ENCODE measurements at places on chromosomes 11 and 22.

DNA sequence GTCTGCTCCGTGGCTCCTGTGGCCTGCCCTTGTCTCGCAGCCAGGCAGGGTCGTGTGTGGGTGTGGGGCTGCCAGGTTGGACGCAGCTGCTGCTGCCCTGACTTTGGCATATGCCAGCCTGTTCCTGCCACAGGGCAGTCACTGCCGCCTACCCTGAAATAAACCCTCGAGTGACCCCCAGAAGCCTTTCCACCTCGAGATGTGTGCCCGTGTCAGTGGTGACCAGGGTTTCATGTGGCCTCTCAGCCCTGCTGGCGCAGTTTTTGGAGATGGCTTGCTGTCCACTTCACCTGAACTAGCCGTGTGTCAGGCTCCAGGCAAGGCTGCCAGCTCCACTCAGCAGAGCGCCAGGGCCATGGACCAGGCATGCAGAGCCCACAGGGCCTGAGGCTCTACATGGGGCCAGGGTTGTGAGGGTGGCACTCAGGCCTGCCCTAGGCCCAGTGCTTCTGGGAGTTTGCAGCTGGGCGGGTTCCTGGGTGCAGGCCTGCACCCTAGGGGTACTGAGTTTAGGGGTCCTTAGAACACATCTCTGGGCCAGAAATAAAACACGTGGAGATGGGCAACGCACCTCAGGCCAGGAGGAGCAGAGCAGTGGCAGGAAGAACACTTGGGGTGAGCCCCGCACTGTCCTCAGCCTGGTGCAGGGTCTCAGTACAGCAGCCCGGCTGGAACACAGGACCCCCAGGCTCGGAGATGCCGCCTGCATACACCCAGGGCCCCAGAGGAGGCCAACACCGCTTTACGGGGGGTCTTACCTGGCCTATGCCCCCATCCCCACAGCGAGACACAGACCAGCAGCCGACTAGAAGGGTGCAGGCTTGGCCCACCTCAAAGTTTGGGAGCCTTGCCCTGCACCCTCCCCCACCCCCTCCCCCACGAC, 8.8 kb upstream of the PANX2 start:
- DNase-seq = no peak

- DNase-seq = no peak
These were observed 28.9 kb downstream of the ZNF214 start for GRCh38 chr11:6991227-6991626.

DNA sequence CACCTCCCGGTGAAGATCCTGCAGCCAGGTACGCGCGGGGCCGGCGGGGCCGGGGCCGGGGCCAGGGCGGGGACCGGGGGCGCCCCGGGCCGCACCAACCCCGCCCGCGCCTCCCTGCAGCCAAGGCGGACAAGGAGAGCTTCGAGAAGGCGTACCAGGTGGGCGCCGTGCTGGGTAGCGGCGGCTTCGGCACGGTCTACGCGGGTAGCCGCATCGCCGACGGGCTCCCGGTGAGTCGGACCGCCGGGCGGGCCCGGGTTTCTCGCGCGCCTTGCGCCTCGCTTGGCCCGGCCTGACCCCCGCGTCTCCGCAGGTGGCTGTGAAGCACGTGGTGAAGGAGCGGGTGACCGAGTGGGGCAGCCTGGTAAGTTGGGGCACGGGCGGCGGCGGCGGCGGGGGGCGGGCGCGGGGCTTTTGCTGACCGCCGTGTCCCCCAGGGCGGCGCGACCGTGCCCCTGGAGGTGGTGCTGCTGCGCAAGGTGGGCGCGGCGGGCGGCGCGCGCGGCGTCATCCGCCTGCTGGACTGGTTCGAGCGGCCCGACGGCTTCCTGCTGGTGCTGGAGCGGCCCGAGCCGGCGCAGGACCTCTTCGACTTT, 531 bp downstream of the PIM3 start:
- peak; percentile 37 for DNase-seq

DNA sequence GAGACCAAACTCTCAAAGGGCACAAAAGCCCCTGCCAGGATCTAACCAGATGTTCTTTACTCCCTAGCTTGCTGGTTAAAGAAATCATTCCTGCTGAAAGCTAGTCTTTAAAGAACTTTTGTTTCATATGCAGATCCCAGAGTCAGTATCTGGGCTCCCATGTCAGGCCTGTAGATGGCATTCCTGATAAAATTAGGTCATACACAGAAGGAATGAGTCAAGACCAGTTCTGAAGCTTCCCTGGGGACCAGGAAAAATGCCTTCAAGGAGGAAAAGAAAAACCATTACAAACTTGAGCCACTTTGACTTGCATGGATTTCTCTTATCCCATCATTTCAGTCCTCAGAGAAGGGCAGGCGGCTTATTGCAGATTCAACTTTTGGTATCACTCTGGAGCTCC, 5.9 kb downstream of the DBX1 start:
- DNase-seq = peak; percentile 33

DNA sequence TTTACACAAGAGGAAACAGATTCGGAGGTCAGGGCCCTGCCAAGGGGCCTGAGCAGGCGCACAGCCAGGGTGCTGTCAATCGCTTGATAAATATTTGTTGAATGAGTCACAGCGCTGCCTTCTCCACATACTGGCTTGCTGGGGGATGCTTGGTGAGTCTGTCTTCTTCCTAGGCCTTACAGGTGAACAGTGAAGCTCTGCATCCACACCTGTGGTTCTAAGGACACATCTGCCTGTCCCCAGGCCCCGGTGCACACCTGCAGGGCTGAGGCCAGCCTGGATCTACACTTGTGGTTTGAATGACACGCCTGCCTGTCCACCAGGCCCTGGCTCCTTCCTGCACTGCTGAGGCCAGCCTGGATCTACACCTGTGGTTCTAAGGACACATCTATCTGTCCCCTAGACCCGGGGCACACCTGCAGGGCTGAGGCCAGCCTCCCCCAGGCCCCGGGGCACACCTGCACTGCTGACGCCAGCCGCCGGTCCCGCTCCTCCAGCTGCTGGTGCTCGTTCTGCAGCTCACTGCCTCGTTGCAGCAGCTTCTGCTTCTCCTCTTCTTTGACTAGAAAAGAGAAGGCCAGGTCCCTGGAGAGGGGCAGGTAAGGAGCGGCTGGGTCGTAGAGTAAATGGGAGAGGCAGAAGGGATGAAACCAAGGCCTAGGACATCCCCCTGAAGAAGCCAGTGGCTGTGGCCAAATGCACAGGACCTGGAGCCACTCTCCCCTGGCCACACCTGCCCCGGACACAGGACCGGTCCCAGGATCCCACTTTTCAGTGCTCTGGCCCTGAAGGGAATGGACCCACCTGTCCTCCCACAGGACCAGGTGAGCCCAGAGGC, 124.6 kb downstream of the PHF21B start:
- peak; percentile 14 for DNase-seq

DNA sequence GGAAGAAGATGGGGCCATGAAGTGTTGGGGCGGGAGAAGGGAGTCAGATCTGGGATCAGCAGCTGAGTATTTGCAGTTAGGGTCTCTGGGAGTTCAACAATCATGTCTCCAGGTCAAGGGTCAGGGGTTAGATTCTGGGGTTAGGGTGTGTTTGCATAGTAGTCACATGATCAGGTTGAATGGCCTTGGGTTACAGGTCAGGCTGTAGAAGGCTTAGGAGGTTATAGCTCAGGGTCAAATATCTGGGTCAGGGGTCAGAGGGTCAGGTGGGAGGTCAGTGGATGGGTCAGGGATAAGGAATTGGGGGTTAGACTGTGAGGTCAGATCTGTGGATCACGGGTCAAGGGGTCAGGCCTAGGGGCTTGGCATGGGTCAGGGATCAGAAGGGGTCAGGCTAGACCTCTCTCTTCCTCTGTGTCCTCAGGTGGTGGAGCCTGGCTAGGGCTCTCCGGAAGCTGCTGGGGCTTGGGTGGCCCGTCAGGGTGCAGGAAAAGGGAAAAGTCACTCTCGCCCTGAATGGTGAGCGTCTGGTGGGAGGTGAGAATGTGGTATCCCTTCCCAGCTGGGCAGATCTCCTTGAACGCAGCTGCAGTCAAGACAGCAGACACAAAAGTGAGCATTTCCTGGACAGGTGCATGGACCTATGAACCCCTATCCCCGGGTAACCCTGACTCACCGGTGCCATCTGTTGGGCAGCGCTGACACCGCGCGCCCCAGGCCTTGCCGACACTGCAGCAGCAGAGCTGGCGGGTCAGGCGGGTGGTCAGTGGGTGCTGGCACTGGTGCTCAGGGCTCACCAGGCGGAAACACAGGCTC, 6.4 kb downstream of the LTBP3 start:
- DNase-seq = peak; percentile 54

DNA sequence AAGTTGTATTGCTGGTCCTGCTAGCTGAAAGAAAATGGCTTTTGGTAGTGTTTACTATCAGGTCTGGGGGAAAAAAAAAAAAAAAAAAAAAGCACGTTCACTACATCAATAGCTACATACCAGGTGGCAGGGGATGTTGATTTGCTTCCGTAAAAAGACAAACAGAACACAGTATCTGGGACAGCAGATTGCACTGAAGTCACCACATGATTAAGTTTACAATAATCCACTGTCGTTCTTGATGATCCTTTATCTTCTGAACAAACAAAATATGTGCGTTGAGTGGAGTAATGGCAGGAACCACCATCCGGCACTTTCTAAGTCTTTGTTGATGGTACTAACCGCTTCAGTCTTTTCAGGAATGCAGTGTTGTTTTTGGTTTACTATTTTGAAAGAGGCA, 48.7 kb downstream of the DDX6 start:
- DNase-seq = no peak

GRCh38 chr11:44728491-44728910, 1.7 kb downstream of the TSPAN18 start:
- no peak for DNase-seq

- no peak for DNase-seq
These were observed 102.7 kb downstream of the RASSF10 start for GRCh38 chr11:13111813-13112130.

DNA sequence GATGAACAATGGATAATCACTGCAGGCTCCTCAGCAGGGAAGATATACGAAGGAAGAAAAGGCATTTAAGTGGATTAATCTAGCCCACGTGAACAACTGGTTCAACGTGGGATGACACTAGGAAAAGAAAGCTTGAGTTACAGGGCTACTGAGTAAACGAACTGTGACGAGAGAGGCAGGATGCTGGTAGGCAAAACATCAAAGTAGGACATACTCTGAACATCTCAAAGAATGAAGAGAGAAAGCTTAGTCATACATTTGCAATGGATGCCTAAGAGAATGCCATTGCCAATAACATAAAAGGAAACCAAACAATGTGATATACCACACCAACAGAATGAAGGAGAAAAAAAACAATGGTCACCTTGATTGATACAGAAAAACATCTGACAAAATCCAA, 12.9 kb downstream of the USP28 start:
- no peak for DNase-seq

- no peak for DNase-seq
These were observed 82.8 kb upstream of the OR5AK2 start for GRCh38 chr11:56905936-56906335.

- no peak for DNase-seq
These were observed 97.1 kb downstream of the ME3 start for GRCh38 chr11:86575208-86575855.

GRCh38 chr11:127919206-127920000, 668.0 kb downstream of the ETS1 start:
- DNase-seq = peak; percentile 62

GRCh38 chr11:61861634-61862033, 29.7 kb downstream of the FADS3 start:
- no peak for DNase-seq

GRCh38 chr11:46118702-46119351, 2.4 kb downstream of the PHF21A start:
- no peak for DNase-seq

DNA sequence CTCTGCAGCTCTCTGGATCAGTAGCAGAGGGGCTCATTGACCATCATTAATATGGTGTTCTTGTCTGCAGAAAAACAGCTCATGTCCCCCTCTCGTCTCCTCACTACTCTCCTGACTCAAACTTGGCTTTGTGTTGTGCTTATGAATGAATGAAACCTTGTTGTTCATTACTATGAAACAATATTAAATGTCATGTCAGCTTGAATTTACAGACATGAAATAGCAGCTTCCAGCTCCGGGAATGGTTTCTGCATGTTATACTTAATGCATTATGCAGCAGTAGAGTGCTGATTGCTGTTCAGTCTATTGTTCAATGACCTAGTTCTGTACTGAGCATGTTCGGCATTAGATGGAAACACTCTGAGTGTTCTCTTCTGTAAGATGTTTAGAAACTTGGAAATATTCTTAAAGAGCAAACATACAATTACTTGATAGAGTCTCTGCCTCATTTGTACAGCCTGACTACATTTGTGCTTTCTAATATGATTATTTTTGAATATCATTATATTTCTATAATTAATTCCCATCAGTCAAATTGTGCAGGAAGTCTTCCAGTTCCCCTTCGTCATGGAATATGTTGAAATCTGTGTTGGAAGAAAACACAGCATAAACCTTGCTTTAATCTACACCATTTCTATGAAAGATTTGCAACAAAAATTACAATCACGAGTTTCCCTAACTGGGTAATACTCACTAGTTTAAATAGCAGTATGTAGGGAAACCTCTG, 340.4 kb downstream of the SOX6 start:
- DNase-seq = no peak

- DNase-seq = no peak
These were observed 56.3 kb downstream of the DGCR2 start for GRCh38 chr22:19065929-19066328.

- DNase-seq = no peak
These were observed 75.6 kb upstream of the MYOD1 start for GRCh38 chr11:17643506-17644405.

GRCh38 chr11:94401773-94402265, 600 bp upstream of the GPR83 start:
- DNase-seq = no peak

GRCh38 chr11:107427569-107428180, 29.9 kb downstream of the CWF19L2 start:
- DNase-seq = no peak

- no peak for DNase-seq
These were observed 59.3 kb upstream of the ANO1 start for GRCh38 chr11:70018816-70019215.

GRCh38 chr22:35612903-35613302, 4.2 kb downstream of the MB start:
- DNase-seq = no peak

DNA sequence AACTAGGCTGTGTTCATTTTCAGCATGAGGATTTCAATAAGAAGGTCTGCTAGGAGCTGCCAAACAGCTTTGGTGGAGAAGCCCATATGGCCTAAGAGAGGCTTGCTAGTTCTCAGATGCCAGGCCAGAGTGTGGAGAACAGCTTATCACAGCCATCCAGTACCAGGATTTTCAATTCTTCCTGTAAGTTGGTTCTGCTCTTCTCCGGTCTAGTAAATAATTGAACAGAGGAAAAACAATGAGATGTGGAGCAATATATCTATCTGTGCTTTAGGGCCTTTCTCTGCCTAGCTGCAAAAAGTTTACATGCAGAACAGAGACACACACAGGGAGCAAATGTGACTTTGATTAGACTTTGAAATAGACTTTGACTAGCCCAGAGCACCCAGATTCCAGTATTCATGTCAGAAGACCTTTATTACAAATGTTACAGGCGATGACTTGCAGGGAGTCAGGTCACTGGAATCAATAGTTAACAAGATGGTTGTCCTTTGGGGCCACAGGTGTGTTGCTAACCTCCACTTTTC, 19.8 kb upstream of the PPP2R1B start:
- no peak for DNase-seq

DNA sequence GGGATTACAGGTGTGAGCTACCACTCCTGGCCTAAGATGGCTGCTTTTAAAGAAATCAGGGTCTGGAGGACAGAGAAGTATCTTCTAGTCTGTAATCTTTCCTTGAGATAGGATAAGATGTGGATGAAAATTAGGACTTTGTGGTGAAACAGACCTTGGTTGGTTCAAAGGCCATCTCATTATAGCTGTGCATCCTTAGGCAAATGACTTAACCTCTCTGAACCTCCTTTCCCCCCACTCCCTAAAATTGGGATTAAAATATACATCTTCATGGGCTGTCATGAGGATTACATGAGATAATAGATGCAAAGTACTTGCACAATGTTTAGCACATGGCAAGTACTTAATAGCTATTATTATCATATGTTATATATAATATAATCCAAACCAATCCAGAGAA, 10.8 kb upstream of the E2F8 start:
- DNase-seq = no peak
